8988T (cell line): ENCODE measurements at places on chromosomes 11 and 22.
A peak's percentile ranks its signal among the peaks of the same experiment; 100 is the strongest.

GRCh38 chr11:69948256-69949141, 129.3 kb upstream of the FGF3 start:
- DNase-seq = peak; percentile 65

DNA sequence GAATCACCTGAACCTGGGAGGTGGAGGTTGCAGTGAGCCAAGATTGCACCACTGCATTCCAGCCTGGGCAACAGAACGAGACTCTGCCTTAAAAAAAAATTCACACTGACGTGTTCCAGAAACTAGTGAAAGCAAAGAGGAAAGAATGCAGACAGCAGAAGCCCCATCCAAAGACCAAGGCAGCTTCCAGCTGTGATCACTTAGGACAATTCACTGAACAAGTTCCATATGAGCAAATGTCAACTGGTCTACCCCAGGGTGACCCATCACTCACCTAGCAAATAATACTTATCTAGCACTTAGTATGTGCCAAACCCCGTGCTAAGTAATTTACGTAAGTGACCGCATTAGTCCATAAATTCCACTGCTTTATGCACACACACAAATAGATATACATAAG, 138.9 kb downstream of the LARGE1 start:
- no peak for DNase-seq

GRCh38 chr11:118212131-118212725, 12.6 kb downstream of the JAML start:
- DNase-seq = no peak

DNA sequence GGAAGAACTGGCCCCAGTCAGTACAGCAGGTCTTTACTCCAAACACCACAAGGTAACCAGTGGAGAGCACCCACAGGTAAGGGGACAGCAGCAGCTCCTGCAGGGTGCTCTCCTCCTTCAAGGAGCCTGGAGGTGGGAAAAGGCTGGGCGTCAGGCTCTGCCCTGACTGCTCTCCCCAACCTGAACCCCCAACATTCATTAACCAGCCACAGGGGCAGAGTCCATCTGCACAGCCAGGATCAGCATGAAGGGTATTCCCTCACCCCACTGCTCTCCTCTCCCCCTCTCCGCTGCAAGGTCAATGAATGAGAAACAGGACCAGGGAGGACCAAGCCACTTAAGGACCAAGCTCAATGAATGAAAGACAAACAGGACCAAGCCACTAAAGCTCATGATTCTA, 3.7 kb downstream of the SLC37A4 start:
- peak; percentile 11 for DNase-seq

- no peak for DNase-seq
Observed at GRCh38 chr11:69127081-69127850, 28.5 kb upstream of the SMIM38 start.

GRCh38 chr22:41140365-41140957, 48.1 kb downstream of the EP300 start:
- no peak for DNase-seq

- DNase-seq = no peak
Observed at GRCh38 chr22:36147196-36147791, 13.3 kb downstream of the APOL3 start.

GRCh38 chr11:100672498-100673033, 14.5 kb upstream of the ARHGAP42 start:
- DNase-seq = no peak

- DNase-seq = no peak
Observed at GRCh38 chr22:46583571-46583970, 36.6 kb upstream of the GRAMD4 start.

- DNase-seq = no peak
Observed at GRCh38 chr22:33691057-33691630, 229.1 kb downstream of the LARGE1 start.

DNA sequence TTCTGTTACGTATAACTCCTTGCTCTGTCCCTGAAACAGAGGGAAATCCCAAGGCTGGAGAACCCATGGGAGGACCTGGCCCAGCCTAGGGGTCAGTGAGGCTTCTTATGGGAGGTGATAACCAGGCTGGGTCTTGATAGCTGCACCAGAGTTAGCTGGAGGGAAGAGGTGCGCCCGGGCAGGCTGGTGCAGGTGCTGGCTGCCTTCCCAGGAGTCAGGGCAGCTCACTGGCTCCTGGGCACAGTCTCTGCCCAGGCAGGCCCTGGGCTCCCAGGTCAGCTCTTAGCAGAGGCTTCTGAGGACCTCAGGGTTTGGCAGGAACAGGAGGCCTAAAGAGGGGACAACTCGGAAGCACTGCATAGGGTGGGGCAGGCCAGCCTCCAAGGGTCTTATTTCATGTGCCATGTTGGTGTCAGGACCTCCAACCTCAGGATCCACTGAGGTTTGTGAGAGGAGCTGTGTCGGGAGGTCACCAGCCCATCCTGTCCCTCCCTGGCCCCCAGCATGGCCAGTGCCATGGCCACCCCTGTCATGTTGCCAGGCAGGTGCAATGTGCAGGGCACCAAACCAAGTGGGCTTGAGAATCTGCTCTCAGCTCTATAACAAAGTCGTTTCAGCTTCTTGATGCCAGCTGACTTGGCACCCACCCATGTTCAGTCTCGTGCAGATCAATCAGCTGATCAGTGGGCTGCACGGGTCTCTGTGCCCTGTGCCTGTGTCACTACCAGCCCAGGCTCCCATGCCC, 20.5 kb upstream of the CELSR1 start:
- no peak for DNase-seq

DNA sequence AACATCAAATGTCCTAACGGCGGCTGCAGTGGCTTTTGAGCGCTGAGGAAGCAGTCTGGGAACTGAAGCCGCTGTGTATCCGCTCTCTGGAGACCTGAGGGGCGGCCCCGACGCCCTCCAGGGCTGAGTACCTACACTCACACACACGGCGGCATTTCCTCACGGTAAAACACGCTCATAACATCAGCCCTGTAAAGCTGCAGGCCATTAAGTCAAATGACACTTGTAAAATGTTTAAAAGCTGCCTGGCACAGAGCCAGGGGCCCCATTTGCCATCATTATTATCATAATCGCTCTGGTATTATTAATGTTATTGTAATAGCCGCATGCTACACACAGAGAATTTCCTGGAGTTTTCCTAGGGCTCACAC, 5.1 kb downstream of the CARS1 start:
- DNase-seq = no peak

DNA sequence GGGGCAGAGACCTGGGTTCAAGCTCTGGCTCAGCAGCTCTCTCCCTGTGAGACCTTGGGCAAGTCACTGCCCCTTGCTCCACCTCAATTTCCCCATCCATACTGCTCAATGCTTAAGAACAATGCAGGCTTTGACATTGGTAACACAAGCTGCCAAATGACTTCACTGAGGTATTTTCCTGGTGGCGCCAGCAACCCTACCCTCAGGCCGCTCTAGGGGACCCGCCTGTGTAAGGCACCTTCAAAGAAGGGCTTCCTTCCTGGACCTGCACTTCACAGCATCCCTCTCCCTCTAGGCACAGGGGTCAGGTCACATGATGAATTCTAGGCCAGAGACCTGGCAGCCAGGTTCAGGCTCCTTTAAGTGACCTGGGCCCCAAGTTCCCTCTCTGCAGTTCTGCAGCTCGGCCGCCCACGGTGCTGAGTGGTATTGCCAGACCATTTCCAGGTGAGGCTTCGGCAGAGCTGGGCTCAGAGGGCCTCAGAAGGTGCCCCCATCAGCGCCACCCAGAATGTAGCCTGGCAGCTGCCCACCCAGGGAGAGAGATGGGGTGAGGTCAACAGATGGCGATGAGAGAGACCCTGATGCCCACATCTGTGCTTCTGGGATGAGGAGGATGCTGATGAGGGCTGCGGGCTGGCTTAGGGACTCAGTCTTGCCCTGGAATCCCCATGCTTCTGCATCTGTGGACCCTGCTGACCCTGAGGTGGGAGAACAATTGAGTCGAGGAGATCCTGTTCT, 4.5 kb downstream of the WNT11 start:
- no peak for DNase-seq

GRCh38 chr11:46278387-46279125, 1.1 kb downstream of the CREB3L1 start:
- DNase-seq = peak; percentile 96

DNA sequence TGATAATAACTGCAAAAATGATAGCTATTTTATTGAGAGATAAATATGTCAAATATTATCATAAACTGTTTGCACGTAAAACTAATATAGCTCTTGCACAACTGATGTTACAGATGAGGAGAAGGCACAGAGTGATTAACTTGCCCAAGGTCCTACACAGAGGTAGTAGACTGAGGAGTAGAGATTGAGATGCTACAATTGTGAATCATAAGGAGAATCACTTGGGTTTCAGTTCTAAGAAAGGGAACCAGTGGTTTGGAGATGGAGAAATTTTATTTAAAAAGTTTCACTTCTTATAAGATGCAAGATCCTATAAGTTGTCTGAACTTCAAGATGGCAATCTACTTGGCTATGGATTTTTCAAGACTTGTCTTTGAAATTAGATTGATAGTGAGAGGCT, 224.8 kb upstream of the RAG2 start:
- DNase-seq = no peak

GRCh38 chr22:37538590-37539357, 19.6 kb upstream of the CARD10 start:
- peak; percentile 86 for DNase-seq

GRCh38 chr11:60363542-60364470, 14.5 kb upstream of the MS4A7 start:
- peak; percentile 29 for DNase-seq

GRCh38 chr11:2789791-2790567, 90.2 kb upstream of the KCNQ1OT1 start:
- no peak for DNase-seq

DNA sequence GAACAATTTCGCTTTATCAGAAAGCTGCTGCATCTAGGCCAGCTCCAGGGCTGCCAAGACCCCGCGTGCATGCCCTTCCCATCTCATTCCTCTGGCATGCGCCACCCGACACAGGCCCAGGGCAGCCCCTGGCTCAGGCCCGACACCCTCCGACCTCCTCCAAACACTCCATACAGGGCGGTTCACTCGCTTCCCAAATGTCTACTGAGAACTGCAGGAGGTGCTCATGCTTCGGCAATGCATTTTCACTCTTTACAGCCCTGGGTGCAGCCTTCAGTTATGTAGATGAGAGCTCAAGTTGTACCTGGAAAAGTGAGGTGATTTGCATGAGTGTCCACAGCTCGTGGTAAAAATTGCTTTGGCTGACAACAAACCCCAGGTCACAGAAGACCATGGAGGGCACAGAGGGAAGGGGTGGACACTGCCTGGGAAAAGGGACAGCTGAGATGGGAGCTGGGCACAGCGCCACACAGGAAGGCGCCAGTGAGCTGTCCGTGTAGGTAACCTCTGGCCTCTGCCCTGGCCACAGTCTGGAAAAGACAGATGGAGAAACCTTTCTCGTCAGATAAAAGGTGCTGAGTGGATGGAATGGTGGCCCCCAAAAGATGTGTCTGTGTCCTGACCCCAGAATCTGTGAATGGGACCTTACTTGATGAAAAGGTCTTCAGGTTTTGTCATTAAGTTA, 1351.9 kb downstream of the BRD1 start:
- no peak for DNase-seq

DNA sequence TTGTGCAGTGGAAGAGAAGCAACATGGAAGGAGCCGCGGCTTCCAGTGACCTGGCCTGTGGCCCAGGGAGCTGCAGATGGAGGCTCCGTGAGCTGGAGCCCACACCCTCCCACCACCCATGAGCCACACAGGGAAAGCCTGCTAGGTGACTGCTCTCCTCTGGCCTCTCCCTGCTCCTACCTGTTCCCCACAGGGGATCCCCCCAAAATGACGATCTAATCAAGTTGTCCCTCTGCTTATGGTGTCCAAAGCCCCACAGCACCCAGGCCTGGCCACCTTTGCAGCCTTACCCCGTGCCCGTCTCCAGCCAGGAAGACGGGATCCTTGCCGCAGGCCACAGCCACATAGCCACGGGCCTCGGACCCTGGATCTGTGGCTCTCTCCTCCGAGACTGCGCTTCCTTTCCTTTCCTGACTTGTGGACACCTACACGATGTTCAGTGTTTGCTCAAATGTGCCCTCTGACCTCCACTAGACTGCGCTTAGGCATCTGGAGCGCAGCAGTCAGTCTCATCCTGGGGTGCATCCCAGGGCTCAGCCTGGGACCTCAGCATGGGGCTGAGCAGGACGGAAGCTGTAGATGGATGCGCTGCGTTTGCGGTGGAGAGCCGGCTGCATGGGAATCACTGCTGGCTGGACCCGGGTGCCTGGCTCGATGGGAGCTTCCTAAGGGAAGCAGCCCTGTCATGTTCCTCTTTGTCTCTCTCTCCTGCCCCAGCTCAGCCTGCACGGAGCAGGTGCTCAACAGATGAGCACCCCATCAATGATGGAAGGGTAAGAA, 133.3 kb downstream of the ST3GAL4 start:
- DNase-seq = no peak

DNA sequence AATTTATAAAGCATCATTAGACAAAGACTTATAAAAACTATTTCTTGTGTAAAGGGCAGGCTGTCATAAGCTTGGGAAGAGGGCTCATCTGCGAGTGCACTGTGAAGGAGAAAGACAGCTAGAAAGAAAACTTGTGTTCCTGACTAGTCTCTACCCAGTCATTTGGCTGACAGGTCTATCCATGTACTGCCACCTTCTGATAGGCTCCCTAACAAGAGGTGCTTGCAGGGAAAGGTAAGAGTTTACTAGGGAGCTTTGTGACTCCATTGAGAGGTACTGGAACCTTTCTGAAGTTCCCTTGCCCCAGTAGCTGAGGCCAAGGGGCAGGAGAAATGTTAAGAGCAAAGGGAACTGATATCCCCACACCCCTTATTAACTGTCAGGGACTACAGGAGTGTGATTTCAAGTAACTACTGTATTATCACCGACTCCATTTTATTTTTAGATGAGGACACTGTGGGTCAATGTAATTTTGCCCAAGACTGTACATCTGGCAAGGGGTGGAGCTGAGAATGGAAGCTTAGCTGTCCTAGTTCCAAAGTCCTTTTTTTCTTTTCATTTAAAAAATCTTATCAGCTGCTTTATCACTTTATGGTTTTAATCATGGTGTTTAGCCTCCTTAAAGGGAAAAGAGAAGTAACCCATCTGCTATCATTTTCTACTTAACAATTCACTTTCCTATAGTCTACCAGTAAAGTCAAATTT, 129.4 kb downstream of the ARHGAP20 start:
- no peak for DNase-seq

GRCh38 chr22:42925598-42925997, 68.5 kb upstream of the ARFGAP3 start:
- DNase-seq = no peak

DNA sequence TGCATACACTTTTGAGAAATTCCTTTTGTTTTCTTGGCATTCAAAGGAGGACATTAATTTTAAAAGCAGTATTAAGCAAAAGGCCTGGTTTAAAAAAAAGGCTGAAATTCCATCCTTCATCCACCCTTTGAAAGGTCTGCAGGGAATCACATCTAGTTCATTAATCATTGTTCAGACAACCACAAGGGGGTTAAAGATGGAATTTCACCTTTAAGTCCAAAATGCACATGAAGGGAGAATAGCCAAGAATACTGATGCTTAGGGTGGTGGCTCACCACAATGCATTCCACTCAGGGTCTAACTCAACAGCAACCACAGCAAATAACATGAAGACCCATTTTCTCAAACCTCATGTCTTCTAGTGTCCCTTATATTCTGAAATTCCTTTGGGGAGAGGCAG, 256.9 kb downstream of the CADM1 start:
- no peak for DNase-seq

- no peak for DNase-seq
Observed at GRCh38 chr11:59222464-59223060, 9.8 kb upstream of the MPEG1 start.
